ENCODE measurements at places on chromosomes 3 and 15.

GRCh38 chr3:71244153-71244825 lies 339.2 kb downstream of the FOXP1 start:
- no peak for DNase-seq

- DNase-seq: no peak
Observed at GRCh38 chr15:77506311-77507142, 85.8 kb downstream of the HMG20A start.

GRCh38 chr3:42668793-42669217 lies 15.3 kb downstream of the ZBTB47 start:
- no peak for DNase-seq

GRCh38 chr15:58227706-58228543 lies 89.7 kb downstream of the AQP9 start:
- no peak for DNase-seq

DNA sequence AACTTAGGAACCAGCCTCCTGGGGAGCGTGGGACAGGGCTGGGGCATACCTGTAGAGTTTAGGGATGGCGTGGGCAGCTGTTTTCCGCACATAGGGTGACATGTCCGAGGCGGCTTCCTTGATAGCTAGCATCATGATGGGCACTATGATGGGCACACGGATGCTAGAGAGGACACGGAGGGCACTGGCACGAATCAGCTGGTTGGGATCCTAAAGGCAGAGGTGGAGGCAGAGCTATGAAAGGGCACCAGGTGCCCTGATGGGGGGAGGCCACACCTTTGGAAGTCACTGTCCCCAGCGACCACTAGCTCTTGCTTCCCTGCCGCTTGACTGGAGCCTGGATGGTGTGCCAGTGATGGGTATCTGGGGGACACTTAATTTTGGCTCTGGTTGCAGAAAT lies 28.3 kb downstream of the AP3B2 start:
- no peak for DNase-seq

Data from osteocyte (in vitro differentiated cells).